ENCODE measurements at places on chromosomes 3 and 15.

GRCh38 chr3:162641907-162642306, 1145.3 kb downstream of the OTOL1 start:
- no peak for DNase-seq

DNA sequence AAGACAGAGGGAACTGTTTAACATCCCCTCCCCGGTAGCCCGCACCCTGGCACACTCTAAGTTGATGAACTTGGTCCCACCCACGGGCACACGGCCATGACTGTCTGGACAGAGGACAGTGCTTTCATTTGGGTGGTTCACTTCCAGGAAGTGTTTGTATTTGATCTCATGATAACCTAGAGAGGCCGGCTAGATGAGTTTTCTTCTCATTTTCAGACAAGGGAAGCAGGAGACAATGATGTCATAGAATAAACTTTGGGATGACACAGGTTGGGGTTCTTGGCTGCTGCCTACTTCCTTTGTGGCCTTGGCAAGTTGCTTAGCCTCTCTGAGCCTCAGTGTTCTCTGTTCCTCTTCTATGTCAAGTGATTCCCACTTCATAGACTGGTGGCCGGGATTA, 16.1 kb upstream of the LYSMD4 start:
- no peak for DNase-seq

DNA sequence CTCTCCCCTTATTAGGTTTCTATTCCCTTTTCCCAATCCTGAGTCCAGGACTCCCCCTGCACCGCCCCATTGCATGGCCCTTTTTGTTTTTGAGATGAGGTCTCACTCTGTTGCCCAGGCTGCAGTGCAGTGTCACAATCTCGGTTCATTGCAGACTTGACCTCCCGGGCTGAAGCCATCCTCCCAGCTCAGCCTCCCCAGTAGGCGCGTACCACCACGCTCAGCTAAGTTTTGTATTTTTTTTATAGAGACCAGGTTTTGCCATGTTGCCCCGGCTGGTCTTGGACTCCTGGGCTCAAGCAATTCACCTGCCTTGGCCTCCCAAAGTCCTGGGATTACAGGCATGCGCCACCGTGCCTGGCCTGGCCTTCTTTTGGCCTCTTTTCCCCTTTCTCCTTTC, 29.3 kb downstream of the PDIA5 start:
- no peak for DNase-seq

GRCh38 chr3:150627557-150627956, 24.4 kb downstream of the SELENOT start:
- no peak for DNase-seq

GRCh38 chr3:177589911-177590381, 392.7 kb upstream of the TBL1XR1 start:
- no peak for DNase-seq

GRCh38 chr3:90055666-90056065, 948.2 kb downstream of the EPHA3 start:
- DNase-seq = no peak

GRCh38 chr3:76646921-76647562, 392.9 kb upstream of the ROBO2 start:
- no peak for DNase-seq

GRCh38 chr3:39166134-39166710, 12.8 kb upstream of the CSRNP1 start:
- DNase-seq = no peak

DNA sequence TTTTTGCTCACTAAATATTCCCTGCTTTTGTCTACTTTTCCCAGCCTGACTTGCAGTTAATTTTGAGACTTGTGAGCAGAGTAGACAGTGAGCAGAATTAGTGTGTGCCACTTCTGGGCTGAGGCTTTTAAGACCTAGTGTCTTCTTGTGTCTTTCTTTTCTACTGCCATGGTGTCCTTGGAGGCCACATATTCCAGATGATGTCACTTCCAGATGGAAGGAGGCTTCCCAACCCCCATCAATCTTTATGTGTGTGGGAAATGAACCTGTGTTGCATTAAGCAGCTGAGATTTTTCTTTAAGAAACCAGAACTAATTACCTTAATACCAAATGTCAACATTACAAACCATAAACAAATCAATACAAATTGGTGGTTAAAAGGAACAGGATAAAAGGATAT, 774.7 kb upstream of the ROBO1 start:
- DNase-seq = no peak

Measured in activated CD4-positive, alpha-beta T cell treated with anti-CD3 and anti-CD28 coated beads, Interleukin-2, amount 50 U/mL, for 4 hours (primary cell).